A549 (cell line): ENCODE measurements at places on chromosomes 4 and X.

DNA sequence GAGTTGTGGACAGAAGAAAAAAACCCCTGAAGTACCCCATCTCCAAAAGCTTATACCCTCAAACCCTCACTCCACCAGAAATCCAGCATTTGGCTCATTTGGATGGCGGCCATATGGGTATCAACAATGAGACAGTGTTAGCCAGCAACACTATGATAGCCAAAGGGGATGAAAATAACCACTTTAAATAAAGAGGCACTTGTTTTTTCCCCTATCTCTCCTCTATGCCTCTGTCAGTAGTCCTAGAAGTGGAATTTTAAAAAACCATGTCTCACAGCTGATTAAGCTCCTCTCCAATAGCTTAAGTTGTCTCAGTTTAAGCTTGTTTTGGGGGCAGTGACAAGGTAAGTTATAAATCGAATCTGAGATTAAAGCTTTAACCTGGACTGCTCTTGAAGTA is 124.0 kb downstream of the MOSPD2 start:
- DNase-seq = no peak

DNA sequence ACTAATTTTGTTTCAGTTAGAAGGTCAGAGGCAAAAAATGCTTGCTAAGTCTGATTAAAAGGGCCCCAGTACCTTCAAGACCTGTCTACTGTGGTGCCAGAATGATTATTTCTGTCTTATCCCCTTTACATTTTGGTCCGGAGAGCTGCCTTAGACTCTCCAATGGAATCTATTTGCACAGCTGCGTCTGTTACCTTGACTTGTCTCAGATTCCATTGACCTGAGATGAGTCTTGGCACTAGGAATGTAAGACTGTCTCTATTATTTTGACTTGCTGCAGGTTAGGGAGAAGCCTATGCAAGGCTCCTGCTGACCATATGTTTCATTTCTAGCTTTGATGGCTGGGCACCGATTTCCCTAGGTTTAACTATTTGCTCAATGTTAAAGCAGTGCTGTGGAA is 457.6 kb downstream of the KCTD8 start:
- DNase-seq = no peak

- no peak for DNase-seq
Measured at GRCh38 chr4:174859904-174860303, 30.9 kb upstream of the GLRA3 start.

GRCh38 chr4:81516241-81516640 is 44.5 kb upstream of the RASGEF1B start:
- DNase-seq = no peak
